ENCODE measurements at places on chromosomes 11 and 22.

- no peak for DNase-seq
Observed at GRCh38 chr11:70230151-70230839, 27.2 kb downstream of the FADD start.

GRCh38 chr22:26416670-26417276, 12.3 kb upstream of the ASPHD2 start:
- no peak for DNase-seq

DNA sequence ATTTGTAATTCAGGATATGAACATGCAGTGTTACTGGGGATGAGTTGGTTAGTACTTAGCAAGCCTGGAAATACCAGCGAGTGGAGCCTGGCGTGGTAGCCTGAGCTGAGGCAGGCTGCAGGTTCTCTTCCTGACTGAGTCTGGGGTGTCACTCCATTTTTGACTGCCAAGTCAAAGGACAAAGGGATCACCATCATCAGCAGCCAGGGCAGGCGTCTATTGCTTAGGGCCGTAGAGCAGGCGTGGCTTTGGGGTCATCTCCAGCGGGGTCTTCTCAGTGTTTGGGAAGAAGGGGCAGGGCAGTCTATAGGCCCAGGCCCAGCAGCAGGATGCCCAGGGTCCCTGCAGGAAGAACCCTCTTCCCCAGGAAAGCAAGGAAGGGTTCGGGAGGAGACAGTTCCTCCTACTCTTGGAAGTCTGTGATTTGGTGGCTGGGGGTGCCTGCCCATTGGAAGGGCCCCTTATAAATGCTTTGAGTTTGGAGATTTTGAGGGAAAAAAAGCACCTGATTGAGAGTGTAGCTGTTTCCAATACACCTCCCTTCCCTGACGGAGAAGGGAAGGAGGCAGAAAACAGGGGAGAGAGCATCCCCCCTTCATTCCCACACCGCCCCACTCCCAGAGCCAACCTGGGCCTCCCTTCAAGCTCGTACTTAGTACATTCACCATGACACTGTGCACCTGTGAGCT, 51.5 kb upstream of the SPATA19 start:
- no peak for DNase-seq

DNA sequence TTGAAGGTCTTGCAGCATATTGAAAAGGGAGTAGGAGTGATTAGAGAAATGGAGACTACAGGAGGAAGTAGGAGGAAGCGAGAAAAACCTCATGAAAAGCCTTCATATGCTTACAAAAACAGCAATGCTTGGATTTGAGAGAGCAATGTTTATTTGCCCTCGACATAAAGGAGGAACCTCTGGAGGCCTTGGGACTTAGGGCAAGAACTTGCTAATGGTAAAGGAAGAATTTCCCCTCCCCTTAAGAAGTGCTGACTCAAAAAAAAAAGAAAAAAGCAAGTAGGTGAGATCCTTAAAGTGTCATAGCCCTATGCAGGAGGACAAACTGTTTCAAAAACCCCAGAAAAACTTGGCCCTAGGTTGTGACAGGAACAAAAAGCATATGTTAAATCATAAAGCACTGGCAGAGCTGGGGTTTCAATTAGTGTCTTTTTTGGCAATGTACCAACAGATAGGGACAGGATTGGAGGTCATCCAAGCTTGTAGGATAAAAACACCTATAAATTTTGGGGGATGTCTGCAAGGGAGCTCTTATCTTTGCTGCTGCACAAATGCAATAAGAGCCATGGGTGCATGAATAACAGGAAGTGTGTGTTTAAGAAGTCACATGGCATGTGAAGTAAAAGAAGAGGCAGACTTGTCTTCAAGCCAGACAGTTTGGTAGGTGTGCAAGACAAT, 4.9 kb downstream of the GLYAT start:
- DNase-seq = no peak

GRCh38 chr11:5288906-5289550, 12.7 kb downstream of the OR51B4 start:
- DNase-seq = no peak

- DNase-seq = no peak
Observed at GRCh38 chr22:29860006-29860766, 22.1 kb upstream of the ASCC2 start.

DNA sequence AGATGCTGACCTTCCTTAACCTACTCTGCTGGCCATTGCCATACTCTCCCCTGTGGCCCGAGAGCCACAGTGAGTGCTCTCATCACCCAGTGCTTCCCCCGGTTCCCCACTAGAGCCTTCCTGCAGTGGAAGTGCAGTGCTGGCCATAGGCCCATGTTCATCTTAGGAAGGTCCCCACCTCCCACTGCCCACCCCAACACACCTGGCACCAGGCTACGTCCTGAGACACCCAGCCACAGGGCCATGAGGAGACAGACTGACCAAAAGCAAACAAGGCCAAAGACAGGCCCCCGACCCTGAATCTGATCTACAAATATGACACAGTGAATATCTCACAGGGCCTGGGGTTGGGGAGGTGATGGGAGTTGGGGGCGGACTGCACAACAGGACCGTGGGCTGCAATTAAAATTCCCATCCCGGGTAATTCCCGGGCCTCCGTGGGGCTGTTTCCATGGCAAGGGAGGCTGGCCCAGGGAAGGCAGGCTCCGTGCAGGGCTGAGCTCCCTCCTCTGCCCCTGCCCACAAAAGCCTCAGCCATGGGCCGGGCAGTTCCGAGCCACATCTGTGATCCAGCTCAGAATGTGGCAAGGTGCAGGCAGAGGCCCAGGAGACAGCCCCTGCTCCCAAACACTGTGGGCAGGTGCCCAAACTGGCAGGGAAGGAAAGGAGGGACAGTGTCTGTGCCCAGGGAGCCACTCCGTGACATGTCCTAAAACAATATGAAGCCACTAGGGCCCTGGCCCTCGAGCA, 5.1 kb upstream of the CHST1 start:
- DNase-seq = no peak

- no peak for DNase-seq
Observed at GRCh38 chr11:44576656-44577055, 11.2 kb downstream of the CD82 start.

GRCh38 chr11:113173126-113173525, 141.3 kb upstream of the TTC12 start:
- DNase-seq = no peak

- DNase-seq = no peak
Observed at GRCh38 chr22:17483688-17484372, 79.5 kb upstream of the SLC25A18 start.

DNA sequence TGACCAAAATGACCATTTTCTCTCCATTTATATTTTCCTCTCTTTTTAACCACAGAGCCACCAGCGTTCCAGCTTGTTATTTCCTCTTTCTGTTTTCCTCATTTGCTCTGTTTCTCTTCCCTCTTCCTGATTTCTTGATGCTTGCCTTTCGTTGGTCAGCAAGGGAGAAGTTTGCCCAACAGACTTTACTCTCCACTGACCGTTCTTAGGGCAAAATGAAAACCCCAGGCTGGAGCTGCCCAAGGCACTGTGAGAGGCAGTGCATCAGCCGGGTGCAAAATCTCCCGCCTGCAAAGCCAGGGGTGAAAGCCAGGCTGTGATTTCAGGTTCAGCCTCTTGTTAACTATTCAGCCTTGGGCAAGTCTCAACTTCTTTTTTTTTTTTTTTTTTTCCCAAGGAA, 26.1 kb upstream of the APLP2 start:
- no peak for DNase-seq

GRCh38 chr11:106827687-106828086, 190.6 kb downstream of the GUCY1A2 start:
- no peak for DNase-seq

DNA sequence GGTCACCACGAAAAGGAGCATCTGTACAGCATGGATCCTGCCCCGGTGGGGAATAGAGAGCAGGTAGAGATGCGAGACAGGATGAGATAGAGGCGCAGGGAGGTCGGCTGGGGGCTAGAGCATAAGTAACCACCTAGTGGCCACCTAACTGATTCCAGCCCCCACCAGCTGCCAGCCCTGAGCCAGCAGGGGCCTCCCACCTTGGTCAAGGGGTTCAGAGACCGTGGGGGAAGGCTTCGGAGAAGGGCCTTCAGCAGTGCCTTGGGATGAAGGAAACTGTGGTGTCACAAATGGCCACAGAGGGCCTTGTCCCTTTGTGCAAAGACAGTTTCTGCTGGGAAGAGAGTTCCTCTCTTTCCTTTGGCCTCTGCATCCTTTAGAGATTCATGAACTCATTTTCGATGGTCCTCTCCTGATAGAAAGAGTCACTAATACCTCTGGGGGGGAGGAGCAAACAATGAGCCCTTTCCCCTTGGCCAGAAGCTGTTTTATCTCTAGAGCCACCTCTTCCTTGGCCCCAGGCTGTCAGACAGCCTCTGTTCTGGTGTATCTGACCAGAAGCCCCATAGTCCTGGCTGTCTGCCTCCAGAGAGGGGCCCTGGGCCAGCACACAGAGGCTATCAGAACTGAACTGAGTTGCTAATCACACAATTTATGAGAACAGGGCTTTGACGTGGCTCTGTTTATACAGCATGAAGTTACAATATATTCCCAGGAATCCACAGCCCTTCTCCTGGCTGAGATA, 146.0 kb downstream of the PARVA start:
- DNase-seq = no peak

- DNase-seq = no peak
Observed at GRCh38 chr11:120660024-120660565, 148.5 kb downstream of the GRIK4 start.

DNA sequence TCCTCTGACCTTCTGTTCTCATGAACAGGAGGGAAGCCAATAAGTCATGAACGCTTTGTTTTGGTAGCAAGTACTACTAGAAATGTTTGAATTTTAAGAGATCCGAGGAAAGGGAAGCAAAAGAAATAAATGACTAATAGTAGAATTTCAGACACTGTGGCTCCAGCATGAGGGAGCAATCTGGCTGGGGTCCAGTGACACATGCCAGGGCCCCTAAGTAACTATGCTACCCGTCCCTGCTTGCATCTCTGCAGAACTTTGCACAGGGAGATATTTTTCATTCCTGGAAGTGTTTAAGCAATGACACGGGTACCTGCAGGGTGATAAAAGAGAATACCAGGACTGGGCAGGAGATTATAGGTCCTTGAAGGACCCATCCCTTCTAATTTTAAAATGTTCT, 7.3 kb upstream of the ADAMTS8 start:
- DNase-seq = no peak

DNA sequence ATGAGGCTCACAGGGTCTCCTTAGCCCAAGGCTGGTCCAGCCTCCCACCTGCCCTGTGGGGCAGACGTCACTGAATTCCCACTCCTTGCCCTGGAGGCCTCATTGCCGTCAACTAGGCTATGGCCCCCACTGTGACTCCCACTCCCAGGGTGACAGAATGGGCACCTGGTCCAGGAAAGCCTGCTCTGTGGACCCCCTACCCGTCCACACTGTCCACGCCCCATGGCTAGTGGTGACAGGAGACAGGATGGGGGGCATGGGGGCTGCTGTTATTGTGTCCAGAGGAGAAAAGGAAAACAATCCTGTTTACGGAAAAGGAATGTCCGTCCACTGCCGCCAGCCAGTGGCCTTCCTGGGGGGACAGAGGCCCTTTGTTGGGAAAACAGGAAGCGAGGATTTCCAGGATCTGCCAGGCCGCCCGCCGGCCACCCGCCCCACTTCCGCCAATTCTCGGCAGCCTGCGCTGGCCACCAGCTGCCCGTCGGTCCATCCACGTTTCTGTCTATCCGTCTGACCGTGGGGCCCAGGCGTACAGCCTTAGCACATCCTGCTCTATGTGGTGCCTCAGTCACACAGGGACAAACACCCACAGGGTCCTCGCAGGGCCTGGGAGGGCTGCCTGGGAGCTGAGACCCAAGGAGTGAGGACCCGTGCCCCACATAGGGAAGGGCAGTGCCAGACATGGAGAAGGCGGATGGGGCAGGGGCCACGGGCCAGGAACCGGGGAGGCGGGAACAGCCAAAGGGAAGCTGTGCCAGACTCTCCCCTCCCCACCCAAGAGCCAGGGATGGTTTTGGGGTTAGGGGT, 19.5 kb downstream of the CRELD2 start:
- no peak for DNase-seq

DNA sequence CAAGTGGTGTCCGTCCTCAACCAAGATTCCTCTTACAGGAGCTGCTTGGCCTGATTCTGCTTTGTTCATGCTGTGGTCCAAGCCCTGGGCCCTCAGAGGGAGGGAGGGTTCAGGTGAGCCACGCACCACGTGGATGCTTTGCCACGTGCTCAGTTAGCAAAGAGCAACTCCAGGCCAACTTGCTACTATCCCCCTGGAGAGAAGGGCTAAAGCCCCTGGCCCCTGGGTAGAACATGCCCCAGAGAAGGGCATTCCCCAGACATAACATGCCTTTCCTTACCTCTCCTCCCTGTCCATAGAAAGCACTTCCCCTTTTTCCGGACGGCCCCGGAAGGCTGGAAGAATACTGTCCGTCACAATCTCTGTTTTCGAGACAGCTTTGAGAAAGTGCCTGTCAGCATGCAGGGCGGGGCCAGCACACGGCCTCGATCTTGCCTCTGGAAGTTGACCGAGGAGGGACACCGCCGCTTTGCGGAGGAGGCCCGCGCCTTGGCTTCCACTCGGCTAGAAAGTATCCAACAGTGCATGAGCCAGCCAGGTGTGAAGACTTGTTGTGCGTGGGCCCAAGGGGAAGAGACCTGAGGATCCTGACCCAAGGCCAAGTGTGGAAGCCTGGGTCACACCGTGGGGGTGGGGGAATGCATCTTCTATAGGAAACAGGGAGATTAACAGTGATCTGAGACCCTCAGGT, 8.8 kb downstream of the FOXR1 start:
- DNase-seq = no peak

DNA sequence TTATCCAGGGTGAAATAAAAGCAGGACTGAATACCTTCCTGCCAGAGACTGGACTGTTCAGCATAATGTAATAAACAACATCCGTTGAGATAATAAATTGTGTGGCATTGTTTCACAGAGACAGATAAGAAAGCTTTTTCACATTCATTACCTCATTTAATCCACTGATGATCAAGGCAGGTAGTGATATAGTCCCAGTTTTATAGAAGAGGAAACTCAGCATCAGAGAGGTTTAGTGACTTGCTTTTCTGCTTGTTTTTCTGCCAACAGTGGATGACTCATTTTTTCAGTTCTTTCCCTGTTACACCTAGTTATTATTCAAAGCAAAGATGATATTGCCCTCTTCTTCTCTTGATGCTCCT, 4.0 kb downstream of the MYO18B start:
- no peak for DNase-seq

DNA sequence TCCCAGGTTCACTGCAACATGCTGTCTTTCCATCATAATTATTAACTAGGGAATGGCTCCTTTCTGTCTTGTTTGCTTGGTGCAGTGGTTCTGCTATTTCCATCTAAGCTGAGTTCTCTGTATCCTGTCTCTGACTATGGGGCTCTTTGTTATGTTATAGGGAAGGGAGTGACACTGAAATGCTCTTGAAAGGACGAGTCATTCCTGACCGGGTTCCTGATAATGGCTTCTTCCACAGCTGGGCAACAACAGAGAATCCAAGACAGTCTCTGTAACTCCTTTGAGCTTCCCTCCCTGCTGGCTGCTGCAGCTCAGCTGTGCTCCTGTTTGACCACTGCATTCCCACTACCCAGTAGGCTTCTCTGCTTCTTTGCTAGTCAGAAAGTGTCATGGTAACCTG, 24.1 kb downstream of the OR2AT4 start:
- DNase-seq = no peak

GRCh38 chr11:33234397-33235190, 22.6 kb upstream of the HIPK3 start:
- DNase-seq = no peak

- DNase-seq = no peak
Observed at GRCh38 chr11:97683733-97684132, 1293.9 kb downstream of the JRKL start.

GRCh38 chr22:29141078-29141688, 64.5 kb upstream of the EMID1 start:
- no peak for DNase-seq

GRCh38 chr11:26780376-26781085, 58.7 kb upstream of the SLC5A12 start:
- DNase-seq = no peak
